ENCODE measurements at places on chromosomes 7 and 10.

DNA sequence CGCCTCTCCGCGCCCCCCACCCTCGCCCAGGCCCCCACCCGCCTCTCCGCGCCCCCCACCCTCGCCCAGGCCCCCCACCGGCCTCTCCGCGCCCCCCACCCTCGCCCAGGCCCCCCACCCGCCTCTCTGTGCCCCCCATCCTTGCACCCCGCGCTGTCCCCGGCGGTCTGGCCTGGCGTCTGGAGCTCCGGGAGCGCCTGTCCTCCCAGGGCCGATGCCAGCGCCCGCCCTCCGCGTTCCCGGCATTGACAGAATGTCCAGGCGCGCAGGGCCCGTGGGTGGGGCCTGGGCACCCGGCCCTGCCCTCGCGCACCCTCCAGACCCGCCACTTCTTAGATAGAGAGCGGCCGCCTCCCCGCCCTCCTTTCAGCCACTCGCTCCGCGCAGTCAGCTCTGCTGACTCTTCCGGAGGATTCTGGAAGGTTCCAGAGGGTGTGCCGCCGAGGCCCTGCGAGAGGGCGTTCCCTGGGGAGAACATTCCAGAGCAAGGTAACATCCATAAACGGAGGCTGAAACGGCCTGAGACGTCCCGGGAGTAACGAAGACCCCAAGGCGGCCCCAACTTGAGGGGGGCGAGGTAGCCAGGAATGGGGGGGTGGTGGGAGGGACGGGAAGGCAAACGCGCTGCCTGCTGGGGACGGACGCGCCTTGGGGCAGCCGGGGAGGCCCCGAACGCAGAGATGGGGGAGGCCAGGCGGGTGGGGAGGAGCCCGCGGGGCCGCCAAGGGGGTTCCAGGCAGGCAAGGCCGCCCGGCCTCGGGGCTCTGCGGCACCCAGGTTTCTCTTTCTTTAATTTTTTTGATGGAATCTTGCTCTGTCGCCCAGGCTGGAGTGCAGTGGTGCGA lies 117.8 kb downstream of the DYNC2I1 start:
- DNase-seq = no peak

- DNase-seq = no peak
Measured at GRCh38 chr10:4663162-4663992, 162.6 kb upstream of the AKR1E2 start.

- no peak for DNase-seq
Measured at GRCh38 chr7:129553899-129554461, 51.6 kb downstream of the SMKR1 start.

DNA sequence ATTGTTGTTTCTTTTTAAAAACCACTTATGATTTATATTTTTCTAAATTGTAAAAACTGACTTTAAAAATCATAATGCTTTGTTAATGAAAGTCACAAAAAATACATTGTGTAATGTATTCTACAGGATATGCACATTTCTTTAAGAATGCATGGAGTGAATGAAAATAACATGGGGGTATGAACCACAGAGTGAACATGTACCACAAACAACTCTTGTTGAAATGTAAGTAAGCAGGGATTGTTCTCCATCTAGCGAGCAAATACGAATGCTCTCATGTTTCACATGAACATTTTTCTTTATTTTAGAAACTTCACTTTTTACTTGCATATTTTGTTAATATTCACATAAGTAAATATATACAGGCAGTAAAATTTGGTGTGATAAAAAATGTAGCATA lies 35.6 kb upstream of the LAMB4 start:
- DNase-seq = no peak

- no peak for DNase-seq
Measured at GRCh38 chr7:129317450-129317849, 92.6 kb downstream of the AHCYL2 start.

- DNase-seq = no peak
Measured at GRCh38 chr7:71716690-71717089, 584.7 kb downstream of the GALNT17 start.

DNA sequence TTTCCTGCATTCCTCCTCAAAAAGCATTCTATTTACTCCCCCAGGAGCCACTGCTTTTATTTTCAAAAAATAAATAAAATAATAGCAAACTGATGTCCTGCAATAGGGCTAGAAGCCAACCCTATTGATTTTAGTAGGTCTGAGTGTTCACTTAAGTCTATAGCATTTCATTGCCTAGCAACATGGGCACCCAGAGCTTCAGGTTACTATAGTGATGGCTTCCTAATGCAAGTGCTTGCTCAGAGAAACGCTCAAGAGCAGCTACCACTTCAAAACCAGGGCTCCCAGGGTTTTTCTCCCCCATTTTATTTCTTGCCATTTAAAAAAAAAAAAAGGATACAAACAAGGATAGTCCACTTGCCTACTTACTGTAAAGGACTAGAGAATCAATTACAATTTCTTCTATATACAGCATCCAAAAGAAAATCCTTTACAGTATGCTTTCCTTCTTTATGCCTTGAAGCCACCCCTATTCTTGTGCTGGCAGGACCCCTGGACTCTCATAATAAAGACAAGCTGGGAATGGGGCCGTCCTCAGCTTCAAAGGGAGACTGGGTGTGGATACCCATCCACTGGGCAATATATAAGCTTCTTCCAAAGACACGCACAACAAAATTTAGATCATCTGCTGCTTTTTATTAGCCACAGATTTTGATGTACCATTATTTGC lies 133.3 kb downstream of the VPS41 start:
- DNase-seq = no peak

DNA sequence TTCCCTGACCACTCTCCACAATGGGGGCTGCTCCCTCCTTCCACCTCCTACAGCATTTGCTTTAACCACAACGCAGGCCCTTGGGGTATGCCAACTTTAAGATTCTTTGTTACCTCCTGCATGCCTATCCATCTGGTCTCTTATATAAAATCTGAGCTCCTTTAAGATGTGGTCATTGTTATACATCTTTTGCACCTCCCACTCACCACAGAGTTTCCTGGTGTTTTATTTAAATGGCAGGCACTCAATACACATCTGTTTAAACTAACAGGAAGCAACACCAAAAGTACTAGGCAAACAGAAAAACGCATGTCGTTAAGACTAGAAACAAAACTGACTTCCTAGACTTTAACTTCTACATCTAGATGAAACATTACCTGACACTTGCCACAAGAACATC lies 36.3 kb downstream of the SLC25A13 start:
- DNase-seq = no peak

GRCh38 chr10:15877836-15878576 lies 17.7 kb upstream of the MINDY3 start:
- DNase-seq = no peak

GRCh38 chr7:70693686-70694433 lies 438.1 kb upstream of the GALNT17 start:
- DNase-seq = no peak

DNA sequence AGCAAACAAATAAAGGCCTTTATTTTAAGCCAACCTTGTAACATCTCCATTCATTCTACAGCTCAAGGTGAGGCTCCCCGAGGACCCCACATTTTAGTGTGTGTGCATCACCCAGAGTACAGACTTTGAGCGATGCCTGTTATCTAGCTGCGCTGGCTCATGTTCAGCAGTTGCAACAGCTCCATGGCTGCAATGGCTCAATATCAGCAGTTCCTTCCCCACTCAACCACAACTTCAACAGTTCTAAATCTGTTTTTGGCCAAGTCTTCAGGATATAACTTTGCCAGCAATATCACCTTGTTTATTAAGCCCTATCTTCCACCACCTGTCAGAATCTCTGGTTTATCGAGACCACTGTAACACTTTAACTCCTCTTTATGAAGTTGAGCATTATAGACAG lies 95.8 kb downstream of the WNT2 start:
- no peak for DNase-seq

- no peak for DNase-seq
Measured at GRCh38 chr10:118139321-118139720, 92.6 kb upstream of the RAB11FIP2 start.

DNA sequence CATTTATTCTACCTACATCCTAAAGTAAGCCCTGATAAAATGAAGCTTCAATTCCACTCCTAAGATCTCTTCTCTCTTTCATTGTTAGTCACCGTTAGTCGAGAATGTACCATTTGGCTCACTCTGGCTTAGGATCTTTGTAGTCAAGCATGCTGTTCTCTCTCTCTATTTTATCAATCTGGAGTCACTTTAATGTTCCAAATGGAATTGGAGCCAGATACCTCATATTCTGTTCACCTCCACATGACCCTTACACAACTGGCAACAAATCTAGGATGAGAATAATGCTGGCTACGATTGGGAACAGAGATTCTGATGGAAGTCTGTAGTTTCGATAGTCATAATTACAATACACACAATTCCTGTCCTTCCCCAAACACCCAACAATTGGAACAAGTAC lies 213.7 kb downstream of the TWIST1 start:
- DNase-seq = no peak

- no peak for DNase-seq
Measured at GRCh38 chr10:48598936-48599829, 5.7 kb downstream of the ARHGAP22 start.

DNA sequence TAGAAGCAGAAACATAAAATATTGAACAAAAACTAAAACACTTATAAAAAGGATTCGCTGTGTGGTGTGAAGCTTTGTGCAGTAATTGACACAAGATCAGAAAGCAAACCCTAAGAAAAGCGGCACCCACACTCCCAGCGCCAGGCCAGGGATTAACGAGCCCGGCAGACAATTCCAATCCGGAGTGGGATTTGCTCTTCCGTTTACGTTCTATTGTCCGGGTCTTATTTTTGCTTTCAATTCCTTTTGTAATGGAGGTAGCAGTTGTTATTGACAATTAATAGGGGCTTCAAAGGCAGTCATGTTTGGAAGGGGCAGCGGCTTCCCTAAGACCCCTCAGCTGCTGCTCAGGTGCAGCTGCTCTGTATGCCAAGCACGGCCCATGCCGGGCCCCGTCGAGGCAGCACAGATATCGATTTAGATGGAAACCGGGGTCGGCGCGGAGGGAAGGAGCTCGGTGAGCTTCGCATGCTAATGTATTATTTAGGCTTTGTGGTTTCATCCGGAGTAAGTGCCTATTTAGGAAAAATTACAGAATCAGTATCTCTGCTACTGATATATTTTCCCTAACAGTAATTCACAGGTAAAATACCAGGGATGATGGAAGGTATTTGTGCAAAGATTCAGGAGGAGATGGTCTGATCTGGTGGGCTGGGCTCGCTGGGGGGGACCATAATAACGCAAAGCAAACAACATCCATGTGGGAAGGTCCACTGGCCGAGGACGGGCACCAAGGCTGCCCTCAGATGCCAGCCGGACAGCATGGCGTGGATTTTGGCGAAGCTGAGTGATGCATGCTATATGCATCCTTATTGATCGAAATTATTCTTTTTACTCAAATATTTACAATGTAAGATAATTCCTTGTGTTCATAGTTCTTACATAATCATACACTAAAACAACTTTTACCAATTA lies 561.7 kb downstream of the PTPRN2 start:
- DNase-seq = no peak

DNA sequence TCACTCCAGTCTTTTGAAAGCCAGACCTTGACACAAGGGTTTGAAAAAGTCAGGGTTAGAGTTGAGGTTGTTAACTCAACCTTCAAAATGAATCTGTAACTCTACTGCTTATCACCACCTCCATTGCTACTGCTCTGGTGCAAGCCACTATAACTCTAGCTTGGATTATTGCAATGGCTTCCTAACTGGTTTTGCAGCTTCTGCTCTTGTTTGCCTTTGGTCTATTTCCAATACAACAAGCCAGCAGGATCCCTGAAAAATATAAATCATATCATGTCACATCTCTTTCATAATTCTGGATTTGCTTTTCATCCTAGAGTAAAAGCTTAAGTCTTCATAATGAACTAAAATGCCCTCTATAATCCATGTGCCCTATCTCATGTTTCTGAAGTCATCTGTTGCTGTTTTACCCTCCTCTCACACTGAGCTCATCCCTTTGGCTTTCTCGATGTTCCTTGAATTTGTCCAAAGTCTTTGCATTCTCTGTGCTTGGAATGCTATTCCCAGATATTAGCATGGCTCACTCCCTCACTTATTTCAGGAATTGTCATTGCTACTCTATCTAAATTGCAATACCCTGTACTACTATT lies 10.9 kb downstream of the TAS2R60 start:
- DNase-seq = no peak

DNA sequence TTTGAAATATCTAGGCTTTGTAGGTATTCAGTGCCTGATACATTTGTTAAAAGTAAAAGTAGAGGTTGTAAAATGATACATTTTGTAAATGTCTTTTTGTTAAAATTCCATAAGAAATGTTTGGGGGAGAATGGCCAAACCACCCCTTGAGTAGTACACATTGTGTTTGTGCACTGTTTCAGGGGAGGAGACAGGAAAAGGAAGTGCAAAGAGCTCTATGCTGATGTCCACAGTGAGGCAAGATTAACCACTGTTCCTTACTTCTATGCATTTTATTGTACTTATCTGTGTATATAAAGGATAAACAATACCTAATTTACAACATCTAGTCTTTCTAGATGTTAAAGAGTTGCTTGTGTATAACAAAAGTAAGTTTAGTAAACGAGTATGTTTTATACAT lies 7.4 kb upstream of the CYCS start:
- no peak for DNase-seq

DNA sequence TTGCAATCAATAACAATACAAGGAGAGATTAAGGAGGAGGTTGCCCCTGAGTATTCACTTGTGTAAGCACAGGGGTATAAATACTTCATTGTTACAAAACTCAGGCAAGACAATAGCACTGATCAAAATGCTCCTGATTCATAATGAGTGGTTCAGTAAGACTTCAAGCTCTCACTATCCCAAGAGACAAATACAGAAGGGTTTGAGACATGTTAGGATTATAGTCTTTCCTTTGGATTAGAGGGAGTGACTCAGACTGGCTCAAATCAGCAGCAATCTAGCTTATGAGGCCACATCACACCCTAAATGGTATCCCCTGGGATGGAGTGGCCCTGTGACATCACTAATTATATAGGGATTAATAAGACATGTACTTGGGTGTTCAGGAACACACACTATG lies 167.2 kb upstream of the HGF start:
- no peak for DNase-seq

- DNase-seq = no peak
Measured at GRCh38 chr10:116026725-116027124, 246.3 kb downstream of the GFRA1 start.

- no peak for DNase-seq
Measured at GRCh38 chr7:33108554-33109004, 625 bp downstream of the RP9 start.

DNA sequence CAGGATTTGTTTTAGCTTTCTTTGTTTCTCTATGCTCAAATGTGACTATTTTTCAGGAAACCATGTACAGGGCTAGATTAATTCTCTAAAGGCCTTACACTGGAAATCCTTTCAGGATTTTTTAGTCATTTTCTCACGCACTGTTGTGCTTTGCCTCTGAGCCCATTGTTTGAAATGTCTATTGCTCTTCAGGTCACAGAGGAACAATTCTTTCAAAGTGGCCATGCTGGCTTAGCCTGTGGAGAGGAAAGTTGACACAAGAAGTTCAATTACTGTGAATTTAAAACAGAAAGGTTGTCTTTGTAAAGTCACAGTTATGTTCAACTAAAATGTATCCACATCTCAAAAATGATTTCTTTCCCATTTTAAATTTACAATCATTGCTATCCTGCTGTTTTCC lies 1071.7 kb upstream of the POT1 start:
- DNase-seq = no peak

GRCh38 chr7:127833641-127834040 lies 181.6 kb downstream of the SND1 start:
- DNase-seq = no peak
